ENCODE measurements at places on chromosomes 3 and 15. TPM values are rescaled to one million over a fixed set of nuclear protein-coding genes. Genes with fewer than 3 reads are reported as not detected.

The PAK6 gene
- total RNA-seq, result not detected

The DUOX1 gene
- total RNA-seq, result not detected

The CPNE9 gene
- not detected for total RNA-seq

The MUSTN1 gene
- total RNA-seq, result 0.25 TPM

The OXTR gene
- total RNA-seq, result 1.3 TPM

The RHOA gene
- total RNA-seq, result 586 TPM

The PIERCE2 gene
- 0.89 TPM for total RNA-seq

The MESP2 gene
- not detected for total RNA-seq

The CD47 gene
- total RNA-seq, result 37.5 TPM

The FANCD2 gene
- total RNA-seq, result 11.3 TPM

The CISH gene
- 0.38 TPM for total RNA-seq

The RETNLB gene
- total RNA-seq, result not detected

The IMPDH2 gene
- 328 TPM for total RNA-seq

The PSMA4 gene
- 213 TPM for total RNA-seq

The NR2E3 gene
- under 0.01 TPM for total RNA-seq

The DUOXA2 gene
- total RNA-seq, result not detected

The DPP8 gene
- 47.0 TPM for total RNA-seq

The SH3BP5 gene
- 56.3 TPM for total RNA-seq

The GLDN gene
- total RNA-seq, result not detected

The HYAL3 gene
- 17.5 TPM for total RNA-seq

The CAPN3 gene
- 0.13 TPM for total RNA-seq

The ANKRD63 gene
- not detected for total RNA-seq

The LRRC31 gene
- total RNA-seq, result not detected

The CD86 gene
- not detected for total RNA-seq

The HRG gene
- not detected for total RNA-seq

The FEZF2 gene
- total RNA-seq, result not detected

The CTXN2 gene
- total RNA-seq, result not detected

The STRIT1 gene
- total RNA-seq, result not detected

The ALPK3 gene
- total RNA-seq, result 19.5 TPM

The CSTA gene
- not detected for total RNA-seq

The ROPN1 gene
- total RNA-seq, result not detected

The TM6SF1 gene
- 34.4 TPM for total RNA-seq

The PFN2 gene
- 12.1 TPM for total RNA-seq

The CYP11A1 gene
- not detected for total RNA-seq

The PIF1 gene
- total RNA-seq, result 9.0 TPM

The P2RY12 gene
- not detected for total RNA-seq

The CACNA1D gene
- total RNA-seq, result not detected

The PKM gene
- total RNA-seq, result 1,022 TPM

The CACNA2D3 gene
- total RNA-seq, result not detected

The SCN11A gene
- 0.13 TPM for total RNA-seq

The SH2D7 gene
- not detected for total RNA-seq

All from dermis microvascular lymphatic vessel endothelial cell (primary cell).